Common myeloid progenitor, CD34-positive (primary cell): ENCODE measurements at places on chromosomes 5 and 9.
A peak's percentile ranks its signal among the peaks of the same experiment; 100 is the strongest.

- no peak for DNase-seq
Measured at GRCh38 chr5:66118304-66118703, 25.8 kb upstream of the SREK1 start.

GRCh38 chr5:117621921-117622320 is 1047.3 kb upstream of the SEMA6A start:
- DNase-seq = no peak

DNA sequence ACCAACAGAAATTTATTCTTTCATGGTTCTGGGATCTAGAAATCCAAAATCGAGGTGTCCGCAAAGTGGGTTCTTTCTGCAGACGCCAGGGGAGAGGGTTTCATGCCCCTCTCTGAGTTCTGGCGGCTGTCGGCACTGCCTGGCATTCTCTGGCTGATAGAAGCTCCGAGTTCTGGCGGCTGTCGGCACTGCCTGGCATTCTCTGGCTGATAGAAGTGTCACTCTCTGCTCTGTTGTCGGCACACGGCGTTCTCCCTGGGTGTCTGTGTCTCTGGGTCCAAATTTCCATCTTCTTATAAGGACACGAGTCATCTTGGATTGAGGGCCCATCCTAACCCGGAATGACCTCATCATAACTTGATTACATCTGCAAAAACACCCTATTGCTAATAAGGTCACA is 7.6 kb downstream of the GFI1B start:
- DNase-seq = no peak

DNA sequence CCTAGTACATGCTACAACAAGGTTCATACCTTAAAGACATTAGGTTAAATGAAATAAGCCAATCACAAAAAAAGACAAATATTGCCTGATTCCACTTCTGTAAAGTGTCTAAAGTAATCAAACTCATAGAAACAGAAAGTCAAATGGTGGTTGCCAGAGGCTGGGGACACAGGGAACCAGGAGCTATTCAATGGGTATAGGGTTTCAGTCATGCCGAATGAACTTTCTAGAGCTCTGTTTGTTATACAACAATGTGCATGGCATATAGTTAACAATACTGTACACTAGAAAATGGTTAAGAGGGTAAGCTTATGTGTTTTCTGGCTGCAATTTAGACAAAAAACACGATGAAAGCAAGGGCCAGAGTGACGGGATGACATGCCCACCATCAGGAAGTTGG is 70.8 kb upstream of the EGFLAM start:
- no peak for DNase-seq

- DNase-seq = no peak
Measured at GRCh38 chr5:33153831-33154230, 286.9 kb upstream of the TARS1 start.

- no peak for DNase-seq
Measured at GRCh38 chr5:94674490-94675382, 56.3 kb downstream of the SLF1 start.

- DNase-seq = no peak
Measured at GRCh38 chr9:117677572-117677971, 26.6 kb upstream of the TLR4 start.

- DNase-seq = no peak
Measured at GRCh38 chr9:127844821-127845359, 9.6 kb downstream of the ENG start.

GRCh38 chr9:14993061-14993800 is 83.0 kb upstream of the FREM1 start:
- DNase-seq = peak; percentile 50

GRCh38 chr9:91902475-91903125 is 47.4 kb downstream of the ROR2 start:
- DNase-seq = no peak

GRCh38 chr9:105500108-105500766 is 52.4 kb downstream of the FSD1L start:
- peak; percentile 8 for DNase-seq

GRCh38 chr9:114799925-114800324 is 5.9 kb downstream of the TNFSF15 start:
- DNase-seq = no peak

GRCh38 chr5:166346726-166347374 is 1944.6 kb upstream of the WWC1 start:
- DNase-seq = no peak
